ENCODE measurements at places on chromosomes 7 and 10.

GRCh38 chr7:44958645-44959344, 20.0 kb downstream of the MYO1G start:
- DNase-seq, result no peak

DNA sequence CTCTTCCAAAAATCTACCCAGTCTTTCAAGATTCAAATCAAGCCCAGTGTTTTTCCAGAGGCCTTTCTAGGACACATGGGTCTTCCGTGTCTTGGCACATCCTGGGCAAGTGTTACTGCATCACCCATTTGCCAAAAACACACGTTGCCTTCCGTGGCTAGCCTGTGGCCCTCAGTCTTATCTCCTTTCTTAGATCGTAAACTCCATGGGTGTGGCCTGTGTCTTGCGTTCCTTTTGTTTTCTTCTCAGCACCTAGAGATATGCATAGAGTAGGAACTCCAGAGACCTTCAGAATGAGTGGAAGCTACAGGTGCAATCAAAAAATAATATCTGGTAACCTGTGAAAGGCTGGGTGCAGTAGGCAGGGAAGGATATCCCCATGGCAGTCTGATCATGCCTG, 56.5 kb upstream of the NMT2 start:
- no peak for DNase-seq

DNA sequence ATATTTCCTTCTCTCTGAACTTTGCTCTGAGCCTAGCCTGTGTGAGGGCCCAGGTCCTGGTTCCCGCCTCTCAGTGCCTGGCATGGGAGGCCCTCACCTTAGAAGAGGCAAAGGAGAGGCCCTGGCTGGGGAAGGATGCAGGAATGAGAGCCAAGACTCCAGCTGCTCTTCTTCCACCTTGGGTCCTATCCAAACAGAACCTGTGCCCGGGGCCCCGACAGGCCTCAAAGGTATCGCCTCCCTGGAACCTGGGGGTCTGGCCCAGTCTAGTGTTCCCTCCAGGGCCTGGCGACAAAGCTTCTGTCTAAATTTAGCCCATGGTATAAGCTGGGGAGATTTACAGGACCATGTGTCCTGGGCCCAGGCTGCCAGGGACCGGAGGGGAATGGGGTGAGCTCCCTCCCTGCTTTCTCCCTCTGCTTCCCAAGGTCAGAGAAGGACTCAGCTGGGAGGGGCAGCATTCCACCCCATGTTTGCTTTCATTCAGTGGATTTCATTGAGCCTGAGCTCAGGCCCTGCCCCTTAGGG, 12.0 kb upstream of the CRHR2 start:
- DNase-seq, result no peak

DNA sequence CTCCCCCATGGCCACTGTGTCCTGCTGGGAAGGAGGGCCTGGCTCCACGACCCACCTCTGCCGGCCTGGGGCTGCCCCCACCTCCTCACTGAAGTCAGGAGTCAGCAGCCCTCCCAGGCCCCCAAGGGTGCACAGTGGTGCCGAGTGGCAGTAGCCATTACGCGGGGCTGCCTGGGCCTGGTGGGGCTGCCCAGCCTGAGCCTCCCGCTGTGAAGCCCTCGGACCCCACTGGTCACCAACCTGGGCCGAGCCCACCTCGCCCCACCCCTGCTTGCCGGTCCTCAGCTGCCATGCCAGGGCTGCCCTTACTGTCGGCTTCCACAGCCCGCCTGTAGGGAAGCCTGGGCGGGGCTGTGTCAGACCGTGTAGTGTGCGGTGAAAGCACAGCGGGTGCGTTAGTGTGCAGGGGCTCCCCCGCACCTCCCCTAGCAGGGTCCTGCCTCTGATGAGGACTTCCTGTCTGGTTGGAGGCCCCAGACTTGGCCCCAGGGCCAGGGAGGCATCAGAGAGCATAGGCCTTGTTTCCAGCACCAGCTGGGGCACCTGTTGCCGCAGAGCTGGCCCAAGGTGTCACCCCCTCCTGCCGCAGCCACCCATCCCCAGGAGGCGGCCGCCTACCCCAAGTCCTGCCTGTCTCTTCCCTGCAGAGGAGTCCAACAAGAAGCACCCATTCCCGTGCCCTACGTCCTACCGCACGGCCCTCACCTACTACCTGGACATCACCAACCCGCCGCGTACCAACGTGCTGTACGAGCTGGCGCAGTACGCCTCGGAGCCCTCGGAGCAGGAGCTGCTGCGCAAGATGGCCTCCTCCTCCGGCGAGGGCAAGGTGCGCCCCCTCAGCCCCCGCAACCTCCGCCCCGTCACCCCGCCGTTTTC, 10.0 kb downstream of the TMEM120A start:
- no peak for DNase-seq

GRCh38 chr10:131797626-131798025, 103.2 kb upstream of the PPP2R2D start:
- no peak for DNase-seq

DNA sequence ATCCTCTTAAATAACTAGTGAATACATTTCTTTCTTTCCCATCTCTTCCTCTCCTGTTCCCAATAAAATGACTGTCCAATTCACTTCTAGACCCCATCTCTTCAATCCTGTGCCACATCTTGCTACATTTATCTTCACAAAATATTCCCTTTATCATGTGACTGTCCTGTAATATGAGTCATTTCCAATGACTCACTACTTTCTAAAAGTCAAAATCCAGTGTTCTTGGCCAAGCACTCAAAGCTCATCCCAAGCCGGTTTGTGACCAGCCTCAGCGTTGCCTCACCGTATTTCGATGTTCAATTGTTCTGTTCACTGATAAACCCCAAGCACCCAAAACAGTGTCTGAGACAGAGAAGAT, 104.7 kb downstream of the PARD3 start:
- DNase-seq, result no peak

DNA sequence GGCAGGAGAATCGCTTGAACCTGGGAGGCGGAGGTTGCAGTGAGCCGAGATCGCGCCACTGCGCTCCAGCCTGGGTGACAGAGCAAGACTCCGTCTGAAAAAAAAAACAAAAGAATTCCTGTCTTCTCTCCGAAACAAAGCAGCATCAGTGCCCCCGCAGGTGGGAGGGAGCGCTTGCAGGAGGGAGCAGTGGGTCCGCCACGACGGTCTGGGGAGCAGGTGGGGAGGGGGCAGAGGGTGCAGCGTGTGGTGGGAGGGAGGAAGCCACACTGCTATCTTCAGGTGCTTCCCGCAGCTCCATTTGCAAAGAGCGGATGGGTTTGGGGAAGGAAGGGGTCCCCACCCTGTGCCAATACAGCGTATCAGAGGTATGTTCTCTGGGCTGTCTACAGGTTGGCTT, 31.7 kb downstream of the LIMK1 start:
- DNase-seq, result no peak

DNA sequence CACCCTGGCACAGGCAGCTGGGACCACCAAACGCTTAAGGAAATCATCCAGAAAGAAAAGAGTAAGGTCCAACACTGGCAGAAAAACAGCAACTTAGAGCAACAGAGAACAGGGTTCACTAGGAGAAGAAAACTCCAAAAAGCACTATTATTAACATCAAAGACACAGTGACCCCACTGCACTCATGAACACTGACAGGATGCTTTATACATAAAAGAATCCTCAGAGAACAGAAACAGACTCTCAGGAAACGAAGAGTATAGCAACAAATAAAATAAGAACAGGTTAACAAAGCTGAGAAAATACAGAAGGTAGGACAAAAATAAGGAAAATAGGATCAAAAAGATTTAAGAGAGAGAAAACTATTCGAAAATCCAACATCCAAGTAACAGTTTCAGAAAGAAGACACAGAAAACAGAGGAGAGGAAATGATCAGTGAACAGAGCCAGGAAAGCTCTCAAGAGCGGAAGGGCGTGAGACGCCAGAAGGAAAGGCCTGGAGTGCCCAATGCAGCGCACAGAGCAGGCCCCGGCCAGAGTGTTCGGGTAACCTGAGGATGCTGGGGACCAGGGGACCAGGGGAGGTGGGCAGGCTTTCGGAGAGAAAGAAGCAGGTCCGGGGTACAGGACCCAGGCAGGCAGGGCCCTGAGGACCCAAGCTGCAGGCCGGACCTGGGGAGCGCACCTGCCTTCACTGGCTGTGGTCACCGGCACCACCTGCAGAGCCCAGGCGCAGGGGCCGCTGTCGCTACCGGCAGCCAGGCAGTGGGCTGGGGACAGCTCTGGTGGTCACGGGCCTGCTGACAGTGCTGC, 258.2 kb downstream of the MAD1L1 start:
- DNase-seq, result no peak

DNA sequence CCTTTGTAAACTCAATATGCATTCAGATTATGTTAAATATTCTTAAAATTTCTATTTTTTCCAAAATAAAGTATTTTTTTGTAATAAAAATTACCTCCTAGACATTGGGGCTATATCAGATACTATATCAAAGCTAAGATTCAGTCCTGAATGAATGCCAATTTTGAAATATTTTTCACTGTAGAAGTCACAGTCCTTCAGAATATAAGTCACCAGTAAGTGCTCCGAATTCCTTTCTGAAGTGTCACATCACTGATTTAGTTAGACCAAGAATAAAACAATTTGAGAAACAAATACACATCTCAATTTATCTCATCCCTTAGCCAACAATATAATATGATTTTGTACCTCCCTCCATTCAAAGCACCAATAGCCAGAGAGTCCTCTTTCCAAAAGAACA, 33.9 kb upstream of the GSAP start:
- no peak for DNase-seq

DNA sequence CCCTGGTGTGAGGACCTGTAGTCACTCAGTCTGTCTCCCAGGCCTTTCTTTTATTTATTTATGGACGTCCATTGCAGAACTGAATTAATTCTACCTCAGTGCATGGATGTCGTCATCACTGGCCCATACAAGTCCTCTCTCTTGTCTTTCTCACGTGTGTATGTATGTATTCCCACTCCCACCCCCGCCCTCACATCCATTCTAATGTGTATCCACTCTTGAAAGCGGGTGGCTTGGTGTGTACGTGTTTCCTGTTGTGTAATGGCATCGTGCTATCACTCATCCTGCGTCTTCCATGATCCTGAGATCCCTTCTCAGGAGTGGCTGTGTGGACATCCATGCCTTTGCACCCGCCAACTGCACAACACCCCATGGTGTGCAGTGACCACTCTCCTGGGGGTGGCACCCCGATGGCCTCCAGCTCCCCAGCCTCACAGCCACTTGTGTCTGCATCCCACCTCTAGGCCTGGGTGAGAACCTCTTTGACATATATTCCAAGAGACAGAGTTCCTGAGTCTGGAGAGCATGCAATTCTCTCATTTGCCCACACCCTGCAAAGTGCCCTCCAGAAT, 3.0 kb upstream of the AOC1 start:
- DNase-seq, result no peak

- no peak for DNase-seq
These were observed 92.4 kb upstream of the BTBD16 start for GRCh38 chr10:122178655-122179054.

DNA sequence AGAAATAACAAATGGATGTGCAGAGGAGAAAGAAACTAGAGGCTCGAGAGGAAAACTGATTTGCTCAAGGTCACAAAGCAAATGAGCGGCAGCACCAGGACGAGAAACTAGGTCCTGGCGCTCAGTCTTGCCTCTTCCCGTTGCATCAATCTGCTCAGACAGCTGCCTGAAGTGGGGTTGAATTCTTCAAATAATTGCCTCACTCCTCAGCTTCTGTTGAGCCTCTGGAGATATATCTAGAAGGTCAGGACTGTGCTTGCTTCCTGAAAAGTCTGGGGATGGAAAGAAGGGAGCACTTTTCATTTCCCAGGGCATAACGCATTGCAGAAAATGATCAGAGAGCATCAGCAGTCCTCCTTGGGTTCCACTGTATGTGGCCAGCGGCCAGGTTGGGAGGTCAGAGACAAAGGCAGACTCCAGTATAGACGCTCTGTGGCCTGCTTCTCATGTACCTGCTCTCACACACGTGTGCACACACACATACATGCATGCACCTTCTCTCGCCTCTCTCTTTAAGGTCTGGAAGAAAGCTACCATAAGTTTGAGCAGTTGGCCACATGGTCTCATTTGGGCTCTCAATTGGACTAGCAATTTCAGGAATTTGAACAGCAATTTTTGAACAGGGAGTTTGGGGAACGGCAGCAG, 83.7 kb upstream of the DUSP5 start:
- no peak for DNase-seq

DNA sequence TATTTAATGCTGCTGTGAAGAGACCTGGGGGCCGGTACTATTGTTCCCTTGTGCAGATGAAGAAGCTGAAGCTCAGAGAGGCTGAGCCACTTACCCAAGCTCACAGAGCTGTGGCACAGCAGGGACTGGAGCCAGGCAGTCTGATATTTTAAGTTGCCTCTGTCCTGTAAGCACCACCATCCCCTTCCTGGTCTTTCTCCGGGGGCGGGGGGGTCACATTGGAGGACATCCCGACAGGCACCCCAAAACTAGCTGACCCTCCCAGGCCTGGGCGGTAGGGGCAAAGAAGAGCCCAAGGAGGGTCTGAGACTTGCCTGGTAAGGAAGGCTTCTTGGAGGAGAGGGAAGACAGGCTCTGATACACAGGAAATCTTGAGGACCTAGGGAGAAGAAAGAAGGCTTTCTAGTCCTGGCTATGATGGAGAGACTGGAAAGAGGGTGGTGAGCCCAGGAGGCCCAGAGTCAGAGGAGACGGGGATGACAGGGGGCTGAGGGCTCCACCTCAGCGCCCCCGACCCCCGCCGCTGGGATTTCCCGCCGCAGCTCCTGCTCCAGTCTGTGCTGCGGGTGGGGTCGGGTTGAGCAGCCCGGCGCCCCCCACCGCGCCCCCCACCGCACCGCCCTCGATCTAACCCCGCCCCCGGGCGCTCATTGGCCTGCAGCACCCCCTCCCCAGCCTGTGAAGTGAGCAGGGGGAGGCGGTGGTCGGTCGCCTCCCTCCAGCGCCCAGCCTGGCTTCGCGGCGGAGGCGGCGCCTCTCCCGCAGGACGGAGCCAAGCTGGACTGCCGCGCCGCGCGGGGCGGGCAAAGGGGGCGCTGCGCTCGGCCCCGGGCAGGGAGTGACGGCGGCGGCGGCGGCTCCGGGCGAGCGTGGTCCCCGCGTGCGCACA, at the start of gene ADCYAP1R1:
TSS of gene ADCYAP1R1 (plus strand) at position 711 of the 889 bp plus-strand sequence. CDS start 10,957 bp downstream, outside the sequence.
- DNase-seq, result no peak
